ENCODE measurements at places on chromosomes 1 and 21.
A peak's percentile ranks its signal among the peaks of the same experiment; 100 is the strongest.

- no peak for DNase-seq
These were observed 3.2 kb upstream of the ARPC5 start for GRCh38 chr1:183638649-183639387.

- no peak for DNase-seq
These were observed 552 bp upstream of the ZNF691 start for GRCh38 chr1:42845866-42846256.

GRCh38 chr1:33261344-33261743, 5.1 kb downstream of the ZNF362 start:
- DNase-seq = no peak

DNA sequence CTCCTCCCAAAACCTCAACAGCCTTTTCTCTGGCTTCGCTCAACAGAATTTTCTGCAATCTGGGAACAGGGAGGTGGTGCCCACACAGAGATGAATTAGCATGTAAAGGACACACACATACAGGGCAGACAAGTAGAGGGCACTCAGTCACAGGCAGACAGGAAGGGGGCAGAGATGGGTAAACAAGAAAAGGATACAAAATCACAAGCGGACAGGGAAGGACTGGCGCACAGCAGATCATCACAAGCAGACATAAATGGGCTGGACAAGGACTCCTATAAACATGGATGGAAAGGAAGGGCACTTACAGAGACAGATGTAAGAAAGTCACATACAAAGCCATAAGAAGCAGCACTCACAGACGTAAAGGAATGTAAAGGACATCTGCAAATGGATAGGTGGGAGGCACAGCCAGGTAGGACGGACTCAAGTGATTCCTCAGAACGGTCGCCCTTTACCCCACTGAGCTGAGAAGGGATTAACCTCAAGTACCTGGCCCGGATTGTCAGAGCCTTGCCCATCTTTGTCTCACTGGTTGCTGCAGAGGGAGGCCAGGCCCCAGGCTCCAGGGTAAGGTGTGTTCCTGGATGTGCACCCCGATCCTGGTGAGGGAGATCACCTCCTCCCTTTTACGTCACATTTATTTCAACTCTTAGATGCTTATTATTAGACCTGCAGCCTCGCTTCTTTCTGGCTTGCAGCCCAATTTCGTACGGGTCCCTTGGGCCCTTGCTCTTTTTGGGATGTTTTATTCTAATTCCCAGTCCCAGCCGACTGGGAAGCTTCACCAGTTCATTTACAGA, 836 bp upstream of the PRCC start:
- DNase-seq = no peak

DNA sequence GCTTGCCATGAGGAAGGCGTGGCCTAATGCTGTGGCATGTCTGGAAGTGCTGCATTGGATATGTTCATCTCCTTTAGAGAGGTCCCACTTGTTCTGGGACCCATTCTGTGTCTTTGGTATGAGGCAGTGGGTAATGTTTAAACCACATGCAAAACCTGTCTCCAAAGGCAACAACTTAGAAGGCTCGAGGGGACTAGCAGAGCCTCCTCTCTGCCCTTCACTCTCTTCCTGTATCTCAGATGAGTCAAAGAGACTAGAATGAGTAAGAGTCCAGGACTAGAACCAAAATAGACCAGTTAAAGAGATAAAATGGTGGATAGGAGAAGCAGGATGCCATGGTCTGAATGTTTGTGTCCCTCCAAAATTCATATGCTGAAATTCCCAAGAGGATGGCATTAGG, 220.8 kb upstream of the KIAA0040 start:
- no peak for DNase-seq

DNA sequence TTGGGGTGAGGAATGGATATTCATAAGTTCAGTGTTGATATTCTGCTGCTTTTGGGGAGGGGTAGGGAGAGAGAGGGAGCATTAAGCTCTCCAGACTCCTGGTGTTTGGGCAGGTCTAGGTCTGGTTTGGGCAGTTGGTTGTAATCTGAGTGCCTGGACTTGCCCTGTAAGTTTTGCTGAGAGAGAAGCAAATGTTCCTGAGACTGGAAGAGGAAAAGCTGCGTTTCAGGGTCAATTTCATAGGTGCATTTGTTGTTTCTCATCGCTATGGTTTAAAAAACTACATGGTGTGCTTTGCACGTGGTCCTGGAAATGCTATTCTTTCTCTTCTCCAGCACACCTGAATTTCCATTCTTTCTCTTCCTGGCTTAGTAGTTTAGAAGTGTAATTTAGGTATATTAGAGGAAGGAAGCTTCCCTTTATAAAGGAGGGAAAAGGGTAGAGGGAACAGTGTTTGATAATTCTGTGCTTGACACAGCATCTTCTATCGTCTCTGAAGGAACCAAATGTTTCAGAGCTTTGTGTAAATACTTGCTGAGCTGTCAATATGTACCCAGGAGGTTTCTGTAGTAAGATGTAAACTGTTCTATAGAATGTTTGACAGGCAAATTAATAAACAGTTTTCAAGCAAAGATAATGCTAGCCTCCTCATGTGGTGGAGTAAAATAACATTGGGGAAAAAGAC, 6.3 kb downstream of the ARID1A start:
- no peak for DNase-seq

DNA sequence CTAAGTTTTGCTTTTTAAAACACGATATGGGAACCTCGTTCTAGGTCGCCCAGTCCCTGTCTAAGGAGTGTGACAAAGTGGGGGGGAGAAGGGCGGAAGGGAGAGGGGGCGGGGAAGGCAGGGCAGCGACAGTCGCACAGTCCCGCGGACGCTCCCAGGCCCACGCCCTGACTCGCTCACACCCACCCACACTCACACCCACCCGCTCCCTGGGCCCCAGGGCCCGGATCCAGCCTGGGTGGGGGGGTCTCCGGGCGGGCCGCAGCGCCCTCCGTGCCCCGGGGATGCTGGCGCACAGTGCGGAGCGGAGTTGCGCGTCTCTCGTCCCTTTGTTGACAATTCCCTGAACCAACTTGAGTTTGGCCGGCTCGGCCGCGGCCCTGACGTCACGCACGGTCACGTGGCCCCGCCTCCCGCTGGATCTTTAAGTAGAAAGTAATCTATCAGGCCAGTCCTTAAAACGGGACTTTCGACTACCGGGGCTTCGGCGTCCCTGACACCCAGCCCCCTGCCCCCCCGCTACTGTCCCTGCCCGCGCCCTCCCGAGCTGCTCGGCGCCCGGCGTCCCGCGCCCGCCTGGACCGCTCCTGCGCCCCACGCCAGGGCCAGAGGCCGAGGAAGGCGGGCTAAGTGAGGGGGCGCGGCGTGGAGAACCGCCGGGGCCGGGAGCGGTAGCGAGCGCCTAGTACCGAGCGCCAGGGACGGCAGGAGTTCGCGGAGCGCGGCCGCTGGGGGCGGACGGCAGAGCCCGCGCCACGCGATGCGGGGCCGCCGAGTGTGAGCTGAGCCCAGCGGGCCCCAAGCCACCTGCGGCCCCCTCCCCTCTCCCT, at the start of gene FOXD3:
FOXD3 (plus strand) TSS at position 454 of the 830 bp plus-strand sequence. CDS start 492 bp downstream, outside the sequence.
- DNase-seq = peak; percentile 79

DNA sequence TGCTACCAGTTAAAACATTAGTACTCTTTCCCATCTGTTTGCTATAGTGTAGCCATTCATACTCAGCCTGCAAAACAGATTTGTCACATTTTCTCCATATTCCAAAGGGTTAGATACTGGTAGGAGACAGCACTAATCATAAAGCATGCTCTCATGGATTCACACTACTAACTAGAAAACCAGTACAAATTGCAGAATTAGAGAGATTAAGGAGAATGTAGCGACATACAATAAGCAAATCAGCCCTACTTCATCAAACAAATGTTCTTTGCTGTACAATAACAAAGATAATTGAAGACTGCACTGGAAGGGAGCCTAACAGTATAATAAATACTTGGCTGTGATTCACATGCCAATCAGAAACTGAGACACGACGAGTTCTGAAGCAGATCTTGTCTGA, 368.0 kb upstream of the PRMT6 start:
- DNase-seq = no peak

DNA sequence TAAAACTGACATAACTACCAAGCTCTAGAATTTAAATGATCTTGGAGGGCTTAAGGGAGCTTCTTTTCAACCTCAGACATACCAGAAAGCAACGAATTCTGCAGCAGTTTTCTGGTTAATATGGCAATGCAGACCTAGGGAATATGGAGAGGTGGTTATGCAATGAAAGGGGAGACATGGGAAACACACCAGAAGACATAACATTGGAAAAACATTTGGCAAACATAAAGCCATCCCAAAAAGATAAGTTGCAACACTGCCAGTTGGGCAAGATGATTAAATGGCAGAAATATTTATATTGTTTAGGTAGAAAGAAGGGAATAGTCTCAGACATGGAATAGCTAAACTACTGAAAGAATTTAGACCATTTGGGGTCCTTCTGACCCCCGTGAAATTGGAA, 104.5 kb downstream of the KCNJ6 start:
- no peak for DNase-seq

DNA sequence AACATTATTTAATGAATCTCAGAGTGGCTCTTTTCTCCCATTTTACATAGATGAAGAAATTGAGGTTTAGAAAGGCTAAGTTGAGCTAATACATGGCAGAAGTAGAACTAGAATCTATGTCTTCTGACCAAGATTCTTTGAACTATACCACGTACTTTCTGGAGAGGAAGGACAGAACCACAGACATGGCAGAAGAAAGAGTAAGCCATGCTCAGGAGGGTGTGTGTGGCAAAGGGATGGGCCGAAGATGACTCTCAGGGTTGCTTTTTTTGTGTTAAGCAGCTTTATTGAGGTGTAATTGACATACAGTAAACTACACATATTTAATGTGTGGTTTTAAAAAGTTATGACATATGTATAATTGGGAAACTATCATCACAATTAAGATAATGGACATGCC, 69.5 kb downstream of the PEX14 start:
- DNase-seq = no peak

GRCh38 chr1:183194527-183195141, 8.6 kb downstream of the LAMC2 start:
- DNase-seq = no peak

- DNase-seq = no peak
These were observed 58.8 kb downstream of the NAV1 start for GRCh38 chr1:201597551-201598230.

DNA sequence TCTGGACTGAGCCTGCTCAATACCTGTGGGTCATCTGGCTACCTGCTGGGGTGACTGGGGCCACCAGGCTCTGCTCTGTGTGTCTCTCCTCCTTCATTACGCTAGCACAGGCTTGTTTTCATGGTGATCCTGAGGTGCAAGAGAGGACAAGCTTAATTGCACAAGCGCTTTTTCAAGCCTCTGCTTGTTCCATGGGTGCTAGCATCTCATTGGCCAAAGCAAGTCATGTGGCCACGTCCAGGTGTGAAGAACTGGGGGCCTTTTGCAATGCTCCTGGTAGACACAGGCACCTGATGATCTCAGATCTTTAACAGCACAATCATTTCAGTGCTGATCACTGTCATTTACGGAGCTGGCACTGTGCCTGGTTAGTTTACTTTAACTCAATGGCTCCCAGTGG, 114.6 kb downstream of the KAZN start:
- no peak for DNase-seq

DNA sequence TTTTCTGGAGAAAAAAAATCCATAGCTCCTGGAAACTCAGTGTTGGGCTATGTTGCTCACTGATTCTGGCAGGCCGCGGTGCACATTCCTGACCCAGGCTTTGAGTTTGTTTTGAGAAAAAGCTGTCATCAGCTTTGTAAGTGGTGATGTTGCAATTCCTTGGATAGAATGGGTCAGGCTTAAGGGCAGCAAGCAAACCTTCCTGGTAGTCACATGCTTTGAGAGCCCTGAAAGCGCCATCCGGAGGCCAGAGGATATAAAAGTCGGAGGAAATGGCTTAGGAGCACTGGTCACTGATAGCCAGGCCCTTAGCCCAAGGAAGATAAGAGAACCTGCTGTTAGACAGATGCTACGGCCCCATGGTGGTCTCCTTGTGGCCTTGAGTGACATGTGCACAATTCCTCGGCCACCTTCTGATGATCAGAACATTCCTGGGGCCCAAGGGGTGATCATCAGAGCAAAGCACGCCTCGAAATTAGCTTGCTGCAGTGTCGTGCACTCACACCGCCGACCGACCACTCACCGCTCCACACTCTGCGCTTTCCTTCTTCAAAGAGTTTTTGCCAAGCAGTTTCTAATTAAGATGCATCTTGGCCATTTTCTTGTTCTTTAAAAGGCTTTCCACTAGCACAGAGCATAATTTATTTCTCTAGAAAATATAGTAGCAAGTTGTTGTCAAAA, 78.6 kb downstream of the MAN1C1 start:
- no peak for DNase-seq

DNA sequence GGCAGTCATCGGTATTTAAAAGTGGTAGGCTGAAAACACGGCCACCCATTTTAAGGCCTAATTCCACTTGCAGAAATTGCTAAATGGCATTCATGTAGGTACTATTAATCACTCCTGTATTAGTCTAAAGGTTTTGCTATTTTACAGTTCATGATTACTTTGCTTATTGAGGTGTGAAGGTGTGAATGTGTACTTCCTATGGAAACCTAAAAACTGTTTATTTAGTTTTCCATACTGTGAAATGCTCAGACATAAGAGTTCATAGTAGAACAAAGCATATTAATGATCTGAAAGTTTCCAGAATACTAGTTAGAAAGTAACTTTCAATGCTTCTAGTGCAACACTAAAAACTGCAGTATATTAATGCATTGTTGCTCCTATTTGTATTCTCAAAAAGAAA, 69.8 kb downstream of the ITGB3BP start:
- DNase-seq = no peak

GRCh38 chr1:193703121-193703520, 516.7 kb upstream of the B3GALT2 start:
- DNase-seq = no peak

- no peak for DNase-seq
These were observed 8.9 kb upstream of the IL10RB start for GRCh38 chr21:33257094-33257803.

- peak; percentile 4 for DNase-seq
These were observed 35.4 kb downstream of the VANGL1 start for GRCh38 chr1:115677182-115677555.

DNA sequence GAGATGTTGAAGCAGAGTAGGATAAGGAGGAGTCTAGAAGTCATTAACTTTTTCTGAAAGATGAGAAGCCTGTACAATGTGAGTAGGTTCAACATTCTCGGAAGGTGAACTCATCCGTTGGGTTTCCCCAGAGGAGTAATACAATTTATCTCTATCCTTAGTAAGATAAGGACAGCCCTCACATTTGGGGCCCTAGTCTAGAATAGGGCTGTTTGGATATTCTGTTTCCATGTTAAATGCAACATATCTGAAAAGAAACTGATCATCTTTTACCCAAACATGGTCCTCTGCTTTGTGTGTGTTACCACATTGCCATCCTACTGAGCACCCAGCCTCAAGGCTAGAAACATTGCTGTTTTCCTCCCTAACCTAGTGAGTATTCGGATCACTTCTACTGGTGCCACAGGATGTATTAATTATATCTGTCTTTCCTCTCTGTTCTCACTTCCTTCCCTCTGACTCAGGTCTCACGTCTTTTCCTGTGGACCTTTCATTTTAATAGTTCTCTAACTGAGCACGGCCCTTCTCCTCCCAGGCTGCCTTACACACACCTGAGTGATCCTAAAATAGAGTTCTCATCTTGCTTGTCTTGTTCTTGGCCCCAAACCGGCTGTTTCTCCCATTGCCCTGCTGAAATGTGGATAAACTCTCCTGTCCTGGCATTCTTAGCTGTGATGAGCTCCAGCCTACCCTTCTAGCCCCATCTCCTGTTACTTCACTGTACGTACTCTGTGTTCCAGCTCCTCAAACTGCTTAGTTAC, 91.7 kb downstream of the CDC14A start:
- DNase-seq = no peak

- no peak for DNase-seq
These were observed 3.7 kb upstream of the UCK2 start for GRCh38 chr1:165823552-165824268.

Measured in neural crest cell (in vitro differentiated cells).